ENCODE measurements at places on chromosomes 5 and 9.

DNA sequence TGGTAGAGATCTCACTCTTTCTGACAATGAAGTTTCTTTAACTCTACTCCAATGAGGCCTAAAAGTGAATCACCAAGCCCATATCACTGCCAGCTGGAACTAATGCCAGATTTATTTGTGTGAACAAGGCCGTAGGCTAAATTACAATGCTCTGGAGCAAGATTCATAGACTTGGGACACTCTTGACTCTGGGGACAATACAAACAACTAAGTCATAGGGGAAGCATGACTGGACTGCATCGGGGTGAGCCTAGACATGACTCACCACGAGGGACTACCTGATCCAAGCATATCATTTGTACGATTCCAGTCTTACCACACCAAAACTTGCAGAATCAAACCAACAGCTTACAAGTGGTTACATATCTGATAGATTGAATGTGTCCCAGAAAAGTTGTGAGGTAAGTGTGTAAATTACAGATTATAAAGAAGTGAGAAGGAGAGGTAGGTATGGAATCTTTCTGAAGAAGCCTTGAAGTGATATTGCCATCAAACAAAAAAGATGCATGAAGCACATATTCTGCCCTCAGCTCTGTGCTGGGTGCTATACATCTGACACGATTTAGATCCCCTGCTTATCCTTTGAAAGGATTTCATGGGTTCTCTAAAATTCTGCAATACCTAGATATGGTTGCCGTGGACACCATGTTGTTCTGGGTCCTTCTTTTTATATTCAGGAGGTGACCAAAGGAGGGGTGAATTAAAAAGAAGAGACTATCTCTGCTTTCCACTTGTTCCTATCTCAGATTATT, 199.3 kb upstream of the PDE4D start:
- no peak for DNase-seq

DNA sequence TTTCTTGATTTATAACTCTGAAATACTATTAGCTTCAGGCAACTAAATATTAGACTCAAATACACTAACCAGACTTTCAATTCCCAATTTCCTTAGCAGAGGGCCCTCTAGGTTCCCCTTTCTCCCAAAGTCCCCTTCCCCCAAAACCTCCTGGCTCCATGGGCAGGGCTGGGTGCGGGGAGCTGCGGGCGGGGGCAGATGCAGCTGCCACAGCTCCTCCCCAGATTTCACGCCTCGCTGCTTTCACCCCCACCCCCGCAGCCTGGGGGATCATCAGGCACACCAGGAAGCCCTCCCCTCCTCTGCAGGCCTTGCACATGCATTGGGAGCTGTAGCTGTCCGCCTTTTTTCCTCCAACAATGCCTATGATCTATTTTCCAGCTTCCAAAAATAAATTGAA, 82.8 kb upstream of the SPATA31C2 start:
- DNase-seq, result no peak

DNA sequence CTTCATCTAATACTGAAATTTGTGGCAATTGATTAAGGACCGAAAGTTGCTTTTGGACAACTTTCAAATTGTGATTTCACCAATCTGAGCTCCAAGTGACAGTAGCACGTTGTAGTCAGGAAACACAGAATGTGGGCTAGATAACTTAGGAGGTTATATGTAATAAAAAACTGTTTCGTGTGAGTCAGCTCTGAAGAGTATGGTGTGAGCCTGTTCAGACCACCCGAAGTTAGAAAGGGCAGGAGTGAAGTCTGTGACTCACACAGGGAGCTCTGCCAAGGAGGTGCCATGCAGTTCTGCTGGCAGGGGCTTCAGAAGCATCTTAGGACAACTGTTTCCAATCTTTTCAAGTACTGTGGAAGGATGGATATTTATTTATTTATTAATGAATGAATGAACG, 16.4 kb upstream of the ZBTB34 start:
- DNase-seq, result no peak

DNA sequence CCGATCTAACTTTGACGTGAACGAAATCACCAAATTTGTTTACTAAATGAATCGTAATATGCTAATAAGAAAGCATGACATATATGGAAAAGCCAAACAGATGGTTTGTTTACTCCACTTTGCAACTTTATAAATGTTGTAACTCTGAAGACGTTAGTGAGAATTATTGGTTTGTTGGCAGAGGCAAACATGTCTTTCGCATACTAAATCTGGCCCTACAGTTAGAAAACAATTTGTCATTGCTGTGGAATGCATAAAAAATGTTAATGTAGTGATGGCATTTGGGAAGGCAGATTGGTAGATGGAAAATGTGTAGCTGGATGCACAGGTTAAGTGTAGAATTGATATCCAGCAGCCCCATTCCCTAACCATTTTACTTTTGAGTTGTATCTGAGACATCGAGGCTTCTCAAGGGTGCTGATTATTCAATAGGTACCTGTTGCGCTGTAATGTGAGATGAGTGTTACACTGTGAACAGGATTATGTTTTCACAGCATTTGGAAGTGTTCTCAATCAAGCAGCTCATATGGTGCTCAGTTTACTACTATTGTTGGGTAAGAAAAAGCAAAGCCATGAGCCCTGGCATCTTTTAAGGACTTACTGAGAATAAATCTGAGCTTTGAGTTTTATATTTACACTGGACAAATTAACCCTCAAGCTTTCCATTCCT, 444.8 kb downstream of the BNC2 start:
- no peak for DNase-seq

- no peak for DNase-seq
These were observed 1888.2 kb downstream of the EFNA5 start for GRCh38 chr5:105782501-105782900.

GRCh38 chr5:61732796-61733195, 400.7 kb downstream of the ZSWIM6 start:
- no peak for DNase-seq

GRCh38 chr9:120913647-120914264, 12.8 kb downstream of the TRAF1 start:
- DNase-seq, result no peak

GRCh38 chr5:174355208-174355612, 309.7 kb downstream of the NSG2 start:
- no peak for DNase-seq

DNA sequence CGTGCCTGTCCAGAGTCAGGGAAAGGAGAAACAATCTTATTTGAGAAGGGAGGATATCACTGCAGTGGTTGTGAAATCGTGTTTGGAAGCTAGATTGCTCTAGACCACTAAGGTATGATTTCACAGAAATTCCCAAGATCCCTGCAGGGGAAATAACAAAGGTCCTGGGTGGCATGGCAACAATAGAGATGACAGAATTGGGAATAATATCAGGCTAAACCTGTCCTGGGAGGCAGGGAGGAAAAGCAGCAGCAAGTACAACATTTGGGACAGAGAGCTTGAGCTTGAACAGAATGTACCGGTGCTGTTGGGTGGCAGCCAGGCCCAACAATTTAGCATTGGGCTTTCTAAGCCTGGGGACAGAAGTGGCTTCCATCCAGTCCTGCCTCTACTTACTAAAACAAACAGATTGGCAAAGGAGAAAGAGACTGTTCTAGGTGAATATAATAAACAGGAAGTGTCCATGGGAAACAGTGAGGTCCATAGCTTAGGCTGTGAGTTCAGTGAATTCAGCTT, 17.0 kb upstream of the ARHGAP26 start:
- DNase-seq, result no peak

DNA sequence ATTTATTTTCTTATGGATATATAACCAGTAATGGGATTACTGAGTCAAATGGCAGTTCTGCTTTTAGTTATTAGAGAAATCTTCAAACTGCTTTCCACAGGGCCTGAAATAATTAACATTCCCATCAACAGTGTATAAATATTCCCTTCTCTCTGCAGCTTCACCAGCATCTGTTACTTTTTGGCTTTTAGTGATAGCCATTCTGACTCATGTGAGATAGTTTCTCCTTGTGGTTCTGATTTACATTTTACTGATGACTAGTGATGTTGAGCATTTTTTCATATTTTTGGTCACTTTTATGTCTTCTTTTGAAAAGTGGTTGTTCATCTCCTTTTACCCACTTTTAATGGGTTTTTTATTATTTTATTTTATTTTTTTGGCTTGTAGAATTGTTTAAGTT, 1290.3 kb upstream of the CDH9 start:
- DNase-seq, result no peak

- DNase-seq, result no peak
These were observed 133.2 kb downstream of the TMEM174 start for GRCh38 chr5:73306078-73306719.

DNA sequence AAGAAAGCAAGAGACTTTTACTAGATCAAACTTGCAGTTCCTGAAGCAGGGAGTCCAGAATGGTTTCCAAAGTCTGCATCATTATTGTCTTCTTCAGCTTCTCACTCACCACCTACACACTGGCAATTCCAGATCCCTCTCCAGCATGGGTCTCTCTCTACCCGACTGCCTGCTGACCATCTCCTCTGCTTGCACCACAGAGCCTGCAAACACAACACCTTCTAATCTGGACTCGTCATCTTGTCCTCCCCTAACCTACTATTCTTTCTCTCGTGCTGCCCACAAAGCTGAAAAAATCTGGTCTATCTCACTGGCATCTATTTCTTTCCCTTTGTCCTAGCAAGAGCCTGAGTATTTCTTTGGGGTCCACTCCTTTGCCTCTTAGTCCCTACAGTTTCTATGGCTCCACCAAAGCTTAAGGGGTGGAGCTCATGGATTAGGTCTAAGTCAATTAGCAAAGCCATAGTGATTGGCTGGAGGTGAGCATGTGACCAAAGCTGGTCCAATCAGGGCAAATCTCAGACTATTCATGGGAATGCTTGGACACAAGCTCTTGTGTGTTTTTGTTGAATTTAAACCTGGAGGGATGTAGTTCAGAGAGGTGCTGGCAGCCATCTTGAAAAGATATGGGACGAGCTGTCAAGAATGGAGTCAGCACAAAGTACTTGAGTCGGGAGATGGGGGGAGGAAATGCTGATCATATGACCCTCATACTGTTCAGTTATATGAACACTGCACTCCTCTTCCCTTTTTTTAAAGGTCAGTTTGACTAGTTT, 63.5 kb downstream of the GALNT12 start:
- DNase-seq, result no peak

DNA sequence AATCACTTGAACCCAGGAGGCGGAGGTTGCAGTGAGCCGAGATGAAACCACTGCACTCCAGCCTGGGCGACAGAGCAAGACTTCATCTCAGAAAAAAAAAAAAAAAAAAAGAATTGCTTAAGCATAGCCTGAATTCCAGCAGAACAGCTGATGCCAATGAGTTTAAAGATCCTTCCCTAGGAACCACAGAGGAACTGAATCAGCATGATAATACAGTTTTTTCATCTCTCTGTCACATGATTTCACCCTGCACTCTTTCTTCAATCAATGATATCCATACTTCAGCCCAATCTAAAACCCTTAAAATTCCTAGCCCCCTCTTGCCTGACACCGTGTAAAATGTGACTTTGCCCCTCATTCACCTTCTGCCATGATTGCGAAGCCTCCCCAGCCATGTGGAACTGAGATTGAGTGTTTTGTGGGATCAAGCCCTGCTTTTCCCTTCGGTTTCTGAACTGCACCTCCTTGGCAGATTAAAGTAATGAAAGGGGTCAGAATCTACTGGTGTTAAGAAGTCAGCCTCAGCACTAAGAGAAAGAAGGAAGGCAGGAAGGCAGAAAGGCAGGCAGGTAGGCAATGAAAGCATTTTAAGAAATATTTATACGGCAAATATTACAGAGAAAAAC, 20.9 kb upstream of the DMXL1 start:
- no peak for DNase-seq

DNA sequence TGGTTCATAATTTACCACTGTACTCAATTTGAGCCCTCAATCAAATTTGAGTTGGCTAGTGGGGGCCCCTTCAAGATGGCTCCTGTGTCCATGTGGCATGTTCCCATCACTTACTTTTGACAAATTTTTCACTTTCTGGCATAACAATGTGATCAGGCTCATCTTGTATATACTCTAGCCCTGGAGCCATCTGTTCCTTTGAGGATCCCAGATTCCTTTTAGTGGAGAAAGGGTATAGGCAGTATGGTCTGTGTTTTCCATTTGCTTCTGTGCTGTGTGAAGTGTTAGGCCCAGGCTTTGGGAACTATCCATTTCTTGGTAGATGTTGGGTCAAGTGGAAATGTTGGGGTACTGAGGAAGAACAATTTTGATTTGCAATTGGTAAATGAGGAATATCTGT, 45.7 kb downstream of the SH3GL2 start:
- no peak for DNase-seq

DNA sequence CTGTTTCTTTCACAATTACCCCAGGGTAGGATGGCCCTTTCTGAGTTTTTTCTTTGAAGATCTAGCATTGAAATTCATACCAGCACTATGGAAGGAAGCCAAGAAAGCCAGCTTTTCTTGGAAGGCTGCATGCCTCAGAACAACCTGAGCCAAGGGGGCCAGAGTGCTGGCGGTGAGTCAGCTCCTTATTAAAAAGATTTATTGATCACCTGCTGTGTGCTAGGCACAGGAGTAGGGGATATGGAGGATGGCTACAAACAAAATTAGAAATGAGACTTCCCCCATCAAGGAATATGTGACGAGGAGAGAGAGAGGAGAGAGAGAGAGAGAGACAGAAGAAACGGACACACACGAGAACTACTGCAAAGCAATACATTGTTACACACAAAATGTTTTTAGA, 184.6 kb upstream of the PUM3 start:
- no peak for DNase-seq

- no peak for DNase-seq
These were observed 132.6 kb upstream of the PDE4D start for GRCh38 chr5:60026161-60026560.

GRCh38 chr9:120438836-120439546, 141.0 kb downstream of the CDK5RAP2 start:
- no peak for DNase-seq

DNA sequence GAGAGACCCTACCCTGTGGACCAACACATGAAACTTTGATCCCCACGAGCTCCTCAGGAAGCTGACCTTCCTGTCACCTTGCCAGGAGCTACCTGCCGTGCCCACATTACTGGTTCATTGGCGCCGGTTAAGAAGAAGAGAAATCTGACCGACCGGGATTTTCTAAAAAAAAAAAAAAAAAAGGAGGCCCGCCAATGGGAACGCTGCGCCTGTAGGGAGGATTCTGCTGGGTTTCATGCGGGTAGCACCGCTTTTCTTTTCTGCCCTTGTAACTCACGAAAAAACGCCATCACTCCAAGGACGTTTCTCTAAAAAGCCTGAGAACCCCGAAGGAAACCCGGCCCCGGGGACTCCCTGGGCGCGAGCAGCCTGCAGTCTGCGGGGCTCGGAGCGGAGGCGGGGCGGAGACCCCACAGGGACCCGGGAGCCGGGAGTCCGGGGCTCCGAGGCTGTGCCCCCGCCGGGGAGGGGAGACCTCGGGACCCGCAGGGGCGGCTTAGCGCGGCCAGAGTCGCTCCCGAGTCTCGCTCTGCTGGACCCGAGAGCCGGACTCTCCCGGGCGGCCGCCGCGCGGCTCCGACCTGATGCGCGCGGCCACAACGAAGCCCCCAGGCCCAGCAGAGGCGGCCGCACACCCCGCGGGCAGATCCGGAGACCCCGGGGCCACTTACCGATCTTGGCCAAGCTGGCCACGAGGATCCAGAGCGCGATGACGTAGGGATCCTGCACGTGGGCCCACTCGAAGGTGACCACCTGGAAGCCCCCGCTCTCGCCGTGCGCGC, 617 bp downstream of the SLC9A3 start:
- no peak for DNase-seq

- no peak for DNase-seq
These were observed 194.1 kb downstream of the GNA14 start for GRCh38 chr9:77453825-77454647.
